ENCODE measurements at places on chromosomes 13 and 19.
A peak's percentile ranks its signal among the peaks of the same experiment; 100 is the strongest.

GRCh38 chr13:72403396-72404010, 323.9 kb downstream of the MZT1 start:
- no peak for DNase-seq

GRCh38 chr13:113658836-113659235, 838 bp upstream of the ATP4B start:
- no peak for DNase-seq

DNA sequence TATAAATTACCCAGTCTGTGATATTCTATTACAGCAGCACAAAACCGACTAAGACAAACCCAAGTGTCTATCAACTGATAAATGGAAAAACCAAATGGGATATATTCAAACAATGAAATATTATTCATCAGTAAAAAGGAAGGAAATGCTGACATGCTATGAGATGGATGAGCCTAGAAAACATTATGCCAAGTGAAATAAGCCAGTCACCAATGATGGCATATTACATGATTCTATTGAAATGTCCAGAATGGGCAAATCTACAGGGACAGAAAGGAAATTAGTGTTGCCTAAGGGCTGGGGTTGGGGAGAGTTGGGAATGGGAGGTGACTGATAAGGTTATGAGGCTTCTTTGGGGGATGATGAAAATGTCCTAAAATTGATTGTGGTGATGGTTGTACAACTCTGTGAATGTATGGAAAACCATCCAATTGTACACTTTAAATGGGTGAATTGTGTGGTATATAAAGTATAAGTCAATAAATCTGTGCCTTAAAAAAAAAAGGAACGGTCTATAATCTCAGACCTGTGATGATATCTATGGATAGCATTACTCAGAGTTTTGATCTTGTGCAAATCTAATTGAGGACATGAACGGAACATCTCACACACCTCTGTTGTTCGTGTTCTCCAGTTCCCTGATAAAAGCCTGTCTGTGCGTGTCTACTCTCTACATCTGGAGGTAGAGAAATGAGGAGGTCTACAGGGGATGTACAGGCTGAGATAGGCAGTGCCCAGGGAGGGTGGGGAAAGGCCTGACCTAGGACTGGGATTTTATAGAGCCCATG, 49.0 kb downstream of the TNFRSF19 start:
- no peak for DNase-seq

DNA sequence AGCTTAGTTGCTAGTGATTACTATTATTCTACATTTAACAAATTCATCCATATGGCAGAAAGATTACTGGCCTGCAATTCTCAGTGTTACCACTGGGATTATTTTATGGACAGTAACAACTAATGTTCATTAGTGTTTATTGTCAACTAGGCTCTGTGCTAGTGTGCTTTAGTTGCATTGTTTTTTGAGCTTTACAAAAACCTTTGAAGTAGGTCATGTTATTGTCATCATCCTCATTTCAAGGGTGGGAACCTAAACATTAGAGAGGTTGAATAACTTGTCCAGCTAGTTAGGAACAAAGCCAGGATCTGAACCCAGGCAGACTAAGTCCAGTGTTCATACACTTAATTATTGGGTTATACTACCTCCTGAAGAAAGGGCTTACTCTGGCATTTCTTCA, 27.8 kb upstream of the TDRD3 start:
- no peak for DNase-seq

DNA sequence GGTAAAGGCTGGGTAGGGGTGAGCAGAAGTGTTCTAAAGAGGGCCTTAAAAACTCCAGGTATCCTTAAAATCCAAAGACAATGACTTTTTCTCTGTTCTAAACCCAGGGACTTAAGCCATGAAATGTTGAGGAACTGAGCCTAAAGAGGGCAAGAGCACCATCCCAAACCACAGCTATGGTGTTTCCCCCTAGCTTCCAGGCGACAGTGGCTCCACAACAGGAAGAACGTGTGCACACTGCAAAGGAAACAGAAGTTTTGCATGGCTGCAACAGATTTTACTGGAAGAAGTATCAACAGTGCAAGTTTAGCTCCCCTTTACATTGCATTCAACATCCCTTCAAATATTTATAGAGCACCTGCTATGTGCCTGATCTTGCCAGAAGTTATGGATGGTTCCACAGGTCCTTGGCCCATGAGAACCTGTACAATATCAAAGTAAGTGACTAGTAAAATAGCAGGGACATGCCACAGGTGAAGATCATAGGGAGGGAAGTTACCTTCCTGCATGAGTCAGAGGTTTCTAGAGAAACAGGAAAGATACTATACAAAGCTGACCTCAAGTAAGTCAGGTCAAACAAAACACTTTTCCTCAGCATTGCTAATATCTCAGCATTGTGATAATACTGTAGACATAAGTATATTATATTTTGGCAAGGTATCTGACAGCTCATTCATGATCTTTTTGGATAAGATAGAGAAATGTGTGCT, 8.4 kb upstream of the KCTD12 start:
- no peak for DNase-seq

DNA sequence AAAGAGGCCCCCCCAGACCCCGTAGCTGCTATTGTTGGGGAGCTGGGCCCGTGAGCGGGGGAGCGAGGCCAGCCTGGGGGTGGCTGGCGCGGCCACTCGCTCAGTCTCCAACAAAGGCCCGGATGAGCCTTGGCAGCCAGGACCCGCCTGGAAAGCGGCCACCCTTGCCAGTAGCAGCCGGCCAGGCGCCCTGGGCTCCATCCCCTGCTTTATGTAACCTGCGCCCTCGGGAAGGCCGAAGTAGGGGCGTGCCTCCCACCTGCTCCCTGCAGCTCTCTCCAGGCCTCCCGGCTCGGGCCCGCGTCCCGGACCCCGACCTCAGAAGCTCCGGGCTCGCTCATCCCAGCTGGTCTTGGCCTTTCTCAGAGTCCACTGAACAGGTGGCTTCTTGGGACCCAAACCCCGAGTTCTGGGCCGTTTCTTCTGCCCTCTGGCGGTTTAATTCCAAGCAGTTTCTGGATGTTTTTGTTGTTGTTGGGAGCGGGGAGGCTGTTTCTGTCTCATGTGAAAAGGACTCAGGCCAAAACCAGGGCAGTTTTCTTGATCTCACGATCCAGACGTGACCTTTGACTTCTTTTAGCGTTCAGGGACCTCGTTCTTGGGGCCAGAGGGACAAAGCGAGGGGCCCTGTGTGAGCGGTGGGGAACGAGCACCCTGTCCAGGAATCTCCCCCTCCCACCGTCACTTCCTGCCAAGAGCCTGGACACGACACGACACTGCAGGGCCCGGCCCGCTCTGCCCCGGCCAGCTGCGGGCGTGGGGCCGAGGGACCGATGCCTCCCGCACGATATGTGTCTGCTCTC, 1.2 kb downstream of the CDC34 start:
- peak; percentile 73 for DNase-seq

DNA sequence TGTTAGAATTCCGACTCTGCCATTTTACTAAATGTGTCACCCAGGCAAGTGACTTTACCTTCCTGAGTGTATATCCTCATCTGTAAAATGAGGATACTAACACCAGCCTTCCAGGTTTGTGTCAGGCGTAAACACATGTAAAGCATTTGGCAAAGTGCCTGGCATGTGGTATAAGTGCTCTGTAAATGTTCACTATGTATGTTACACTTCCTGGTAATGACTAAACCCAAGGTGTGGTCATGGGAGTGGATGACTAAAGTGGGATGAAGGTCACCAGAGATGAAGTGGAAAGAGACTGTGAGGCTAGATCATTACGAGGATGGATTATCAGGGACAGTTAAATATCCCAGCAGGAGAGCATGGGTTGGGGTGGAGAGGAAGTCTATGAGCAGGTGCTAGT, 25.6 kb downstream of the DEDD2 start:
- no peak for DNase-seq

- DNase-seq, result peak; percentile 50
These were observed 11.4 kb downstream of the NDUFA11 start for GRCh38 chr19:5891938-5892771.

DNA sequence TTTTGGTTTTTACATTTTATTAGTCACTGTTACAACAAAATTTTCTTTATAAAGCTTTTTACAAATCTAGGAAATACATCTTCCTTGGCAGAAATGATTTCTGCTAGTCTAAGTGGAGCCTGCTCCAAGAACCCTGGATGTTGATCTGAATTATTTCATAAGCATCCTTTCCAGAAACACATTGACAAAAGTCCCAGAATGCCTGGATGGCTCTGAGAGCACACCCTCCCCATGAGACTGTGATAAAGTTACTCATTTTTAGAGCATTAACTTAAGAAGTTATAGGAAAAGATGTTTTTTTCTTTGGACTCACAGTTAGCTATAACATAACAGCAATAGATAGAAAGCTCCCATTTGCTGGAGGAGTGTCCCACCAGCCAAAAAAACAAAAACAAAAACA, 559.6 kb upstream of the SPRY2 start:
- no peak for DNase-seq

- no peak for DNase-seq
These were observed 21.9 kb downstream of the SMIM24 start for GRCh38 chr19:3458229-3459088.

GRCh38 chr13:53821632-53822031, 793.0 kb downstream of the OLFM4 start:
- no peak for DNase-seq

DNA sequence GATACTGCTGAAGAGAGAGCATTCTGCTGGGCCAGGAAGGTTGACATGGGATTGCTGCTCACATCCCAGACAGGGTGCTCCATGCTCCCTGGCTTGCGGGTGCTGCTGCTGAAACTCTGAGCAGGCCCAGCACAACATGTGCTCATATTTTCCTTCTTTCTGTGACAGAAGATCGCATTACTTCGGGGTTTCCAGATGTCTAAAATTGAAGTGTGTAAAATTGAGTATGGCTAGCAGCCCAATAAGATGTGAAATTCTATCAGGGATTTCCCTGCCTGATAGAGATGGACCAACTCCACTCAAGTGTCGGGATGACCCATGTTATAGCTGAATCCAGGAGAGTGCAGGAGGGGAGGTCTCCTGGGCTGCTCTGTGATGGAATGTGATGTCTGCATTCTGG, 55.6 kb upstream of the KL start:
- DNase-seq, result no peak
